ENCODE measurements at places on chromosomes 16 and 17.
A peak's percentile ranks its signal among the peaks of the same experiment; 100 is the strongest.

- H3K27me3 ChIP-seq, result no peaks in the 10 kb centered on the region
- no peaks in the 10 kb centered on the region for H3K36me3 ChIP-seq
- H3K4me1 ChIP-seq, result no peaks in the 10 kb centered on the region
- H3K27ac ChIP-seq, result no peak overlapping the region
- no peak for DNase-seq
Observed at GRCh38 chr17:27657620-27658019, 26.6 kb downstream of the LGALS9 start.

DNA sequence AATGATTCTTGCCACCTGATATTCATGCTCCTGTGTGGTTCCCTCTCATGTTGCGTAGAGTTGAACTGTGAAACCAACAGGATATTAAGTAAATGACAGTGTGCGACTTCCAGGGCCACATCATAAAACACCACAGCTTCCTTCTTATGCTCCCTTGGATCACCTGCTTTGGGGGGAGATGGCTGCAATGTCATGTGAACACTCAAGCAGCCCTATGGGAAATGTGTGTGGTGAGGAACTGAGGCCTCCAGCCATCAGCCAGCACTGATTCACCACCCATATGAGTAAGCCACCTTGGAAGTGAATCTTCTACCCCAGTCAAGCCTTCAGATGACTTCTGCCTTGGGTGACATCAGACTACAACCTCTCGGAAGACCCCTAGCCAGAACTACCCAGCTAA lies 427.5 kb downstream of the UTP18 start:
- H3K4me3 ChIP-seq, result no peak overlapping the region
- no peaks in the 10 kb centered on the region for H3K27me3 ChIP-seq
- DNase-seq, result no peak
- H3K36me3 ChIP-seq, result no peaks in the 10 kb centered on the region

- no peak overlapping the region for H3K4me3 ChIP-seq
- no peaks in the 10 kb centered on the region for H3K27me3 ChIP-seq
- no peak overlapping the region for H3K27ac ChIP-seq
- no peaks in the 10 kb centered on the region for H3K4me1 ChIP-seq
- H3K36me3 ChIP-seq, result no peaks in the 10 kb centered on the region
- DNase-seq, result no peak
Observed at GRCh38 chr17:39794249-39794970, 56.7 kb downstream of the GRB7 start.

DNA sequence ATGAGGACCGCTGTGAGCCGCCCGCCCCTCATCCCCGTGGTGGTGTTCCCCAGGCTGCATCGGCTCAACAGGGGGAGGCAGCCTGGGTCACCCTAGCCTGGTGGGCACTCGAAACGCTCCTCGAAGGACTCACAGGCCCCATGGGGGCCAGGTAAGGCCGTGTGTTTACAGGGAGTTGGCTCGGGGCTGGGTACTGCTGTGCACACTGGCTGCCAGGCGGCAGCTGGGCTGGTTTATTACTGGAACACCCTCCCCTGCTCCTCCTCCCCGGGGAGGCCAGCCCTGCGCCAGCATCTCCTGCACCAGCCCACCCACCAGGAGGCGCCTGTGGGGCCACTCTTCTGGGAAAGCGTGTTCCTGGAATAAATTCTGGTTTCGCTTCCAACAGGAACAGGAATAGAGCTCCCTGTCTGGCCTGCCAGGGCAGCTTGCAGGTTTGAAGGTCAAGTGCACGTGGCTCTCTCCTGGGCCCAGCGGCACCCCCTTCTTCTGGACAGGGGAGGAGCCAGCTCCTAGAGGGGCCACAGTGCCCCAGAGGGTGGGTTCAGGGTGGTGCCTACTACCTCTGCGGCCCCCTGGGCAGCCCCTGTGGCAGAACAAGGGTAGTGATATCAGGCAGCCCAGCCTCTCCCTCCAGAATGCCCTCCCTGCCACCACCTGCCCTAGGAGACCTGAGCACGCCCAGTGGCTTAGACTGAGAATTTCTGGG lies 11.3 kb downstream of the MCRIP1 start:
- H3K36me3 ChIP-seq, result no peaks in the 10 kb centered on the region
- H3K4me3 ChIP-seq, result peak overlapping the region; percentile 20
- DNase-seq, result peak; percentile 88
- H3K27ac ChIP-seq, result peak overlapping the region; percentile 92

DNA sequence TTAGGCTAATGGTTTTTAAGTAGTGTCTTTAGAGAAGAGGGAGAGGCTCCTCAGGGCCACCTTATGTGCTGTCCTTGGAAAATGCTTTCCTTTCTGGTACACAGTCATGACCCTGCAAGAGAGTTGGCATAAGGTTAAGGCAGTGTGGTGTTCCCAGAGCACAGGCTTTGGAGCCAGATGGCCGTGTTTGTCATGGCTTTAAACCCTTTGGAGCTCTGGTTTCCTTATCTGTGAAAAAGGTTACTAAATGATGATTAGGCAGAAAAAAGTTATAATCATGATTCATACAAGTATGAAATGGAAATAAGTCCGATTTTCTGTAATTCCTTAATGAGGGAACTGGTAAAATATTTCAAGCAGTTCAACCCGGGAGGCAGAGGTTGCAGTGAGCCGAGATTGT lies 13.2 kb downstream of the UTP4 start:
- no peak overlapping the region for H3K27ac ChIP-seq
- no peaks in the 10 kb centered on the region for H3K4me1 ChIP-seq
- peaks cover 4% of the 10 kb centered on the region for H3K36me3 ChIP-seq
- no peaks in the 10 kb centered on the region for H3K27me3 ChIP-seq
- DNase-seq, result no peak

GRCh38 chr17:31062346-31062745 lies 32.4 kb upstream of the NF1 start:
- no peak overlapping the region for H3K27ac ChIP-seq
- H3K36me3 ChIP-seq, result no peaks in the 10 kb centered on the region
- H3K4me3 ChIP-seq, result no peak overlapping the region
- DNase-seq, result no peak

DNA sequence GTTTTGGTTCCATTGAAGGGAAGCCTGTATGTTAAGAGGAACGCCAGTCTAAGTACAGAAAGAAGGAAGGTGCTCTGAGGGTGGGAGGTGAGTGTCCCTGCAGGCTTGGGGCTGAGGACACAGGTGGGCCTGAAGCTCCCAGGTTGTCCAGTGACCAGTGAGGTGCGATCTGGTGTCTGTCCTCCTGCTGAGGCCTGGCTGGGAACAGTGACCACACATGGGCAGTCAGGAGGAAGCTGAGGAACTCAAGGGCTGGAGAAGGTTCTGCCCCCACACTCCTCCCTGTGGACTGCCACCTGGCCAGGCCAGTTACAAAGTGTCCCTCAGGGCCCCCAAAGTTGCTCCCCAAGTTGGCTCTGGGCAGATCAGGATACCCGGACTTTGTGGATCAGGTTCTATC lies 102.1 kb downstream of the N4BP1 start:
- H3K36me3 ChIP-seq, result no peaks in the 10 kb centered on the region
- no peak overlapping the region for H3K4me3 ChIP-seq
- H3K4me1 ChIP-seq, result no peaks in the 10 kb centered on the region
- H3K27ac ChIP-seq, result no peak overlapping the region

- no peaks in the 10 kb centered on the region for H3K4me1 ChIP-seq
- no peak for DNase-seq
- H3K4me3 ChIP-seq, result no peak overlapping the region
Observed at GRCh38 chr16:22670044-22670536, 143.9 kb upstream of the HS3ST2 start.

DNA sequence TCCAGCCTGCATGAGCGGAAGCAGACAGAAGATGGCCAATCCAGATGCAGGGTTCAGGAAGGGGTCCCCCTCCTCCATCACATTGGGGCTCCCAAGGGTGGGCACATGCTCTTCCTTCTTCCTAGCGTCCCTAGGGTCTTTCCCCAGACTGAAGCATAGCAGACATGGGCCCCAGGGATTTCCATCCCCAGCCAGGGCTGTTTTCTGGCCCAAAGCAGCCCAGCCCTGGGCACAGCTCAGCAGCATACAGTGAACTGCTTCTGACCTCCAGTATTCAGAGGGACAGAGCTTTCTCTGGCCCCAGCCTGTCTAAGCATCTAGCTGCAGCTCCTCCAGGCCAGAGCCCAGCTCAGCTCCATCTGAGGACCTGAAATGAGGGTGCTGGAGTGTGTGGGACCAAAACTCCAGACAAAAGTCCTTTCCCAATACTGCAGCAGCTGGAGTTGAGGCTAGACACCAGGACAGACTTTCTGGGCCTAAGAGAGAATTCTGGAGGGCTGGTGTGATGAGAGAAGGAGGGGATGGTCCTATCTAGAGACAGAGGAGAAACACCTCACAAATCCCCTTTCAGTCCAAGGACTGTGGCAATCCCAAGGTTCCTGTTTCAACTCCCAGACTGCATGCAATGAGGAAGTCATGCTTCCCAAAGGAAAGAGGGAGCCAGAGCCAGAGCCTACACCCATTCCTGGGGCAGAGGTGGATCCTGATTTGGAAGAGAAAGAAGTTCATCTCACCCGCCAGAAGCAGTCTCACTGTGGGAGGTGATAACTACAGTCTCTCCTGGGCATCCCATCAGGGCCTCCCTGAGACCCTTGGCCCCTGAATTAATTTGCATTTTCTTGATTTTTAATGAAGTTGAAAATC lies 4.5 kb upstream of the FOXN1 start:
- H3K27ac ChIP-seq, result no peak overlapping the region
- no peak for DNase-seq
- peaks cover 5% of the 10 kb centered on the region for H3K4me1 ChIP-seq
- H3K27me3 ChIP-seq, result peaks cover 5% of the 10 kb centered on the region

GRCh38 chr17:80750263-80750662 lies 205.6 kb downstream of the RPTOR start:
- H3K4me1 ChIP-seq, result no peaks in the 10 kb centered on the region
- H3K36me3 ChIP-seq, result no peaks in the 10 kb centered on the region
- no peak overlapping the region for H3K4me3 ChIP-seq
- H3K27ac ChIP-seq, result no peak overlapping the region
- no peak for DNase-seq

GRCh38 chr16:61684541-61684940 lies 351.7 kb downstream of the CDH8 start:
- H3K36me3 ChIP-seq, result no peaks in the 10 kb centered on the region
- no peaks in the 10 kb centered on the region for H3K4me1 ChIP-seq

Data from breast epithelium (tissue), 4 donors.